Dermis microvascular lymphatic vessel endothelial cell (primary cell): ENCODE measurements at places on chromosomes 1 and 21.

- no peak for DNase-seq
Measured at GRCh38 chr21:39347537-39347936, 1.4 kb downstream of the HMGN1 start.

- DNase-seq: no peak
Measured at GRCh38 chr1:156775799-156776198, 8.5 kb downstream of the PRCC start.

DNA sequence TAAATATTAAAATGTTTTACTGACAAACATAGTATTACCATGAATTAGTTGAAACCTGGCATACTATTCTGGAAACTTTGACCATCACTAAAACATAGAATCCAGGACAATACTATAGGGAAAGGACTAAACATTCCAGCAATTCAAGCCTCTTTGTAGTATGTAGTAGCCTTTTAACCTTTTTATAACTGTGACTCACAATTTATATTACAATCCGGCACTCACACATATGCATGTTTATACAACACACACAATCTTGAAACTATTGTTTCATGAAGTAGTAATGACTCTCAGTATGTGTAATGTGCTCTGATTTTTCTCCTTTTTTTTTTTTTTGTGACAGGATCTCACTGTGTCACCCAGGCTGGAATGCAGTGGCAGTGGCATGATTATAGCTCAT, 64.3 kb downstream of the ANKRD13C start:
- DNase-seq: peak; percentile 84

GRCh38 chr1:84724128-84724860, 34.0 kb upstream of the SSX2IP start:
- DNase-seq: peak; percentile 36

GRCh38 chr1:242872521-242872920, 348.0 kb upstream of the PLD5 start:
- no peak for DNase-seq

GRCh38 chr1:43337588-43337987, at the start of gene MPL:
Gene MPL, plus strand, starts transcription at chr1:43337818. Its CDS starts 31 bp downstream, at chr1:43337849.
- DNase-seq: no peak

DNA sequence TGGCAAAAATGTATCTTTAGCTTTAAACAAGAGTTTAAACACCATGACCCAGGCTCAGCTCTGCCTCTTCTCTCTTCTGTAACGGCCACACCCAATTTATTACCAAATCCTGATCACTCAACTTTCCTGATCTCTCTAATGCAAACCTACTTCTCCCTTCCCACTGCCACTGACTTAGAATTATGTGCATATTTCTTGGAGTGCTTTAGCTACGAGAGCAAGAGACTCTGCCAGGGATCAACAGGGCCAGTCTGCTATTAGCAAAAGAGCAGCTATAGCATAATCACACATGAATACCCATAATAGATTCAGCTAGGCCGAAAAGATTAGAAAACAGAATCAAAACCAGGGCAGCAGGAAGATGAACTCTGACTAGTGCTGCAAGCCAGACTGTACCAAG, 215.5 kb downstream of the MRPL39 start:
- no peak for DNase-seq

- DNase-seq: no peak
Measured at GRCh38 chr21:35178827-35179226, 129.7 kb upstream of the RUNX1 start.
